Fibroblast of villous mesenchyme (primary cell): ENCODE measurements at places on chromosomes 7 and 10. TPM values are rescaled to one million over a fixed set of nuclear protein-coding genes. Genes with fewer than 3 reads are reported as not detected.

- DNase-seq: no peak
Observed at GRCh38 chr7:69232445-69233376, 365.6 kb upstream of the AUTS2 start.

- no peak for DNase-seq
Observed at GRCh38 chr10:69673521-69673920, 43.5 kb downstream of the FAM241B start.

DNA sequence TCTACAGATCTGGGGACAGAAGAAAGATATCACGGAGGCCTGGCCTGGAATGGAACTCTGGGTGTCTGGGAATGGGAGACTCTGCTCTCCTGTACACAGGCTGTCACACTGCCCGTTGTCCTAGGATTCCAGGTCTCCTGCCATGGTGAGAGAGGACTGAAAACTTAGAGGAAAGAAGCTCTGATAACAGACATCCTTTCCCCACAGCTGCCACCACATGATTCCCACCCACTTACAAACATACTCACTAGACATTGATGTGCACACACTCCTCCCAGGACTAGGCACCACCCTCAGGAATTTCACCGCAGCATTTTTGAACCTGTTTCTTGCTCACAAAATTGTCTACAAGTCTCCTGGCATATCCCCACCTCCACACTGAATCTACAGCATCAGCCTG is 5.7 kb downstream of the ZNF92 start:
- DNase-seq: peak; percentile 21

DNA sequence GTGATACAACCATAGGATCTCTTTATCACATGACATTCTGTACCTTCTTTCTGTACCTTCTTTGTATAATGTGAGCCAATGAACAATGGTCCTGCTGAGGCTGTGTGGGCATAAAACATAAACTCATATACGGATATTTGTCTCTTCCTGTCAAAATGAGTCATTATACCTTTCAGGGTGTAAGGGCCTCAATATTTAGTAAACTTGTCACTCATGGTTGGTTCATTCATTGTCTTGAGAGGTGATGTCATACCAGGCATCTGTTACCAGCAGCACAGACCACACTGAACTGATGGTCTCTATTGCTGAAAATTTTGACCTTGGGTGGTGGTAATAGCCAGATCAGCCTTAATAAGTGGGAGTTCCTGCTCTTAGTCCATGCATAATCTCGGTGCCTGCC is 287.6 kb upstream of the TPK1 start:
- no peak for DNase-seq

- no peak for DNase-seq
Observed at GRCh38 chr10:26733750-26734568, 36.5 kb downstream of the PDSS1 start.

- no peak for DNase-seq
Observed at GRCh38 chr10:97184971-97185325, 811 bp downstream of the SLIT1 start.

POU6F2 gene
- under 0.01 and 0.32 TPM in 2 replicates for total RNA-seq
